ENCODE measurements at places on chromosomes 5 and 9. TPM values are rescaled to one million over a fixed set of nuclear protein-coding genes. Genes with fewer than 3 reads are reported as not detected.

- peak overlapping the region; percentile 53 for H3K4me3 ChIP-seq
- DNase-seq = no peak
- H3K27me3 ChIP-seq = peaks cover 2% of the 10 kb centered on the region
- H3K27ac ChIP-seq = peak overlapping the region; percentile 98
These were observed 1.3 kb upstream of the IQGAP2 start for GRCh38 chr5:76401801-76402250.

COL27A1 gene
- total RNA-seq = 61.4 TPM

GRCh38 chr5:36689225-36689624, 82.8 kb downstream of the SLC1A3 start:
- DNase-seq = no peak
- no peak overlapping the region for H3K27ac ChIP-seq
- no peaks in the 10 kb centered on the region for H3K36me3 ChIP-seq
- peaks cover 3% of the 10 kb centered on the region for H3K4me1 ChIP-seq
- H3K4me3 ChIP-seq = no peak overlapping the region

DNA sequence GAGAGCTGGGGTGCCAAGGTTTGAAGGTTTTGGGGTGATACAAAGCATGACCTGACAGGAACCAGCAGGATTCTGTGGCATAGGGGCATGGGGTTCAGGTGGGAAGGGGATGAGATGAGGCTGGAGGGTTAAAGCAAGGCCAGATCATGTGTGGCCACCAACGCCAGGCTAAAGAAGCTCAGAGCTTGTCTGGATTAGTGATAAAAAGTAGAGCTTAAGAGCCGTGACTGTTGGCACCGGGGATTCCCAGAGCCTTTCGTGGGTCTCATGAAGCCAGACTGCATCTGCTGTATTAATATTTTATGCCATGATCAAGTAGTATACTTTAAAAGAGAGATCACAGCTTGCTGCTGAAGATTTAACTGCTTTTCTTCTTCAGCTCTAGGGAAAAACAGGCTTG, 8.5 kb upstream of the GSN start:
- H3K27me3 ChIP-seq = peaks cover 4% of the 10 kb centered on the region
- DNase-seq = no peak
- no peak overlapping the region for H3K27ac ChIP-seq
- peaks cover 33% of the 10 kb centered on the region for H3K4me1 ChIP-seq
- no peaks in the 10 kb centered on the region for H3K36me3 ChIP-seq

KLF9 gene
- total RNA-seq = 0.87 TPM

TAF11L10 gene
- total RNA-seq = not detected

DNA sequence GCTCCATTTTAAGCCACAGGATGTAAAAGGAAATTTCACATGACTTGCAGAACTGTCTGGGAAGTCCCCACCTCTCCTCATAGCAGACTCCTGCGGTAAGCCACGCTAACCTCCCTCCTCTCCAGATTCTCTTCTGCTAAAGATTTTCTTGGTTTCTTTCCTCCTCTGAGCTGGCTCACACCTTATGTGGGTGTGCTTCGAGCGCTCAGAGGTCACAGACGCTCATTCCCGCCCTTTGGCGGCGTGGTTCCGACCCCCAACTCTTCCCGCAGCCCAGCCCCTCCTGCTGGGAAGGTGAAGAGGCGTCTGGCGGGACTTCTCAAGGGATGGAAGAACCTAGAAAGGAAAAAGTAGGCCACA, 32.9 kb upstream of the CDK20 start:
- no peak overlapping the region for H3K27ac ChIP-seq
- no peak for DNase-seq
- peaks cover 1% of the 10 kb centered on the region for H3K27me3 ChIP-seq
- H3K4me3 ChIP-seq = no peak overlapping the region
- peaks cover 3% of the 10 kb centered on the region for H3K36me3 ChIP-seq

GRCh38 chr5:99034336-99034735, 105.5 kb upstream of the CHD1 start:
- no peak for DNase-seq
- H3K36me3 ChIP-seq = no peaks in the 10 kb centered on the region
- peaks cover 3% of the 10 kb centered on the region for H3K27me3 ChIP-seq
- H3K4me3 ChIP-seq = no peak overlapping the region
- no peaks in the 10 kb centered on the region for H3K4me1 ChIP-seq

DNA sequence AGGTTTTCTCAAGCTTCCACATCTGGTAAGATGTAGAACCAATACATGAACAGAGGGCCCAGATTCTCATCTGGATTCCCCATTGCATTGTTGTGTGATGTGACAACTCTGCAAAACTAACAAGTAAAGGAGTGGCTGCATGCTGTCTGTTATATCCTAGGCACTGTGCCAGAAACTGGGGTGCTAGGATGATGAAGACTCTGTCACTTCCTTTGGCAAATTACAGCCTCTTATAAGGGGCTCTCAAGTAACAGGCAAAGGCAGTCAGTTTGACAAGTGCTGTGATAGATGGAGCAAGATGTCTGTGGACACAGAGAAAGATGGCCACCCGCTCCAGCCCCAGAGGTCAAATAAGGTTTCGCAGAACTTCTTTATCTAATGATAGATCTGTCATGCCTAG, 115.7 kb downstream of the PAPPA start:
- H3K27ac ChIP-seq = no peak overlapping the region
- H3K4me3 ChIP-seq = no peak overlapping the region
- DNase-seq = no peak
- H3K36me3 ChIP-seq = no peaks in the 10 kb centered on the region
- H3K27me3 ChIP-seq = no peaks in the 10 kb centered on the region

DNA sequence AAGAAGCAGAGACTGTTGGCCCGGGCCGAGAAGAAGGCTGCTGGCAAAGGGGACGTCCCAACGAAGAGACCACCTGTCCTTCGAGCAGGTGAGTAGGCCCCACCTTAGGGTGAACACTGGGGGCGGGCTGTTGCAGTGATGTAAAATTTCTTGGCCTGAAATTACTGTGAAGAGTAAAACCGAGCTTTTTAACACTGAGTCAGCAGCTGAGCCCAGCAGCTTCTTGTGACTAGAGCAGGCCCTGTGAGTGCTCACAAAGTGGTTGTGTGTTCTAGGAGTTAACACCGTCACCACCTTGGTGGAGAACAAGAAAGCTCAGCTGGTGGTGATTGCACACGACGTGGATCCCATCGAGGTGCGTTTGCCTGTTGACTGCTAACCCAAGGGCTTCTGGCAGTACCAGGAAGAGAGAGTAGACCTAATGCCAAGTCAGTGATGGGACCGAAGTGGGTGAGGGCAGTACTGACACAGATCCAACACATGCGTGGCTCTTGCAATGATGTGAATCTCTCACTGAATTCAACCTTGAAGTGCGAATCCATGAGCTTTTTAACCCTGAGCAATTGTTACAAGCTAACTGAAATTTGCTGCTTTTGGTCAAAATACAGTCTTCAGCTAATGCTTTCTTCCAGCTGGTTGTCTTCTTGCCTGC, 2.1 kb downstream of the RPL7A start:
- H3K36me3 ChIP-seq = peaks cover 42% of the 10 kb centered on the region
- H3K27me3 ChIP-seq = peaks cover 15% of the 10 kb centered on the region
- DNase-seq = no peak
- no peak overlapping the region for H3K27ac ChIP-seq
- H3K4me3 ChIP-seq = peak overlapping the region; percentile 99

GRCh38 chr9:91433180-91433579, 9.5 kb upstream of the NFIL3 start:
- DNase-seq = no peak
- H3K4me3 ChIP-seq = no peak overlapping the region
- H3K27me3 ChIP-seq = no peaks in the 10 kb centered on the region
- peaks cover 3% of the 10 kb centered on the region for H3K4me1 ChIP-seq

GRCh38 chr5:95797301-95797700, 25.2 kb downstream of the GLRX start:
- peaks cover 4% of the 10 kb centered on the region for H3K36me3 ChIP-seq
- no peak overlapping the region for H3K27ac ChIP-seq
- no peaks in the 10 kb centered on the region for H3K4me1 ChIP-seq
- H3K4me3 ChIP-seq = no peak overlapping the region
- peaks cover 3% of the 10 kb centered on the region for H3K27me3 ChIP-seq
- no peak for DNase-seq
